ENCODE measurements at places on chromosomes 16 and 17. TPM values are rescaled to one million over a fixed set of nuclear protein-coding genes. Genes with fewer than 3 reads are reported as not detected.

Gene P3H4
- total RNA-seq = 36.0 TPM

Gene TCAP
- 0.93 TPM for total RNA-seq

Gene BCO1
- total RNA-seq = 0.63 TPM

Gene FASN
- total RNA-seq = 142 TPM

Gene EPX
- total RNA-seq = not detected

Gene TGFB1I1
- total RNA-seq = 45.9 TPM

Gene EVI2A
- not detected for total RNA-seq

Gene RAB26
- total RNA-seq = 3.6 TPM

Data from A549 treated with Hydrocortisone at 1 μM for 4 hours (cell line).